Calu3 (cell line): ENCODE measurements at places on chromosomes 11 and 22. TPM values are rescaled to one million over a fixed set of nuclear protein-coding genes. Genes with fewer than 3 reads are reported as not detected.

GRCh38 chr11:61871158-61871597, 20.2 kb downstream of the FADS3 start:
- peak; percentile 83 for DNase-seq

DNA sequence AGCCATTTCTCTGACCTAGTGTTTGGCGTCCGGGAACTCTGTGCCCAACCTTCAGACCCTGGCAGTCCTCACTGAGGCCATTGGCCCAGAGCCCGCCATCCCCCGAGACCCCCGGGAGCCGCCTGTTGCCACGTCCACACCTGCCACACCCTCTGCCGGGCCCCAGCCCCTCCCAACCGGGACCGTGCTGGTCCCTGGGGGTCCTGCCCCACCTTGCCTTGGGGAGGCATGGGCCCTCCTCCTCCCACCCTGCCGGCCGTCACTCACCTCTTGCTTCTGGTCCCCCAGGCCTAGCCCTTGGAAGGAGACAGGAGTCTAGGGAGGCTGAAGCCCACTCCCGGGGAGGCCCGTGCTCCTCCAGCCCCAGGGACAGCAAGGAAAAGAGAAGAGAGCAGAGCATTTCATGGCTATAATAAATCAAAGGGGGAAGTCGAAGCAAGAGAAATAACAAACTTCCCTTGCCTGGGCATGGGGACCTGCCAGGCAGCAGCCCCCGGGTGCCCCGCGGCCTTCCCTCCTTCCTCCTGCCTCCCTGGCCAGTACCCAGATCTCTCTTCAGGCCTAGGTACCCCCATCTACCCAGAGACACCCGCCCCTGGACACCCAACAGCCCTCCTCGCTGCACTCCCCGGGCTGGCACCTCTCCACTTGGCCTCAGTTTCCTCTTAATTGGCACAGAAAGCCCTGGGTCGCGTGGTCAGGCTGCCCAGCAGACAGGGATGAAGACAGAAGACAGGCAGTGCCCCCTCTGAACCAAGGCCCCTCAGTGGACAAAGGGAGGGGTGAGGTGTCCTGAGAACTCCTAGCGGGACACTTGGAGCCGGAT, 13.0 kb upstream of the SLC39A13 start:
- no peak for DNase-seq

The OR5A2 gene
- total RNA-seq = not detected in 2 replicates

The STK33 gene
- total RNA-seq = 1.7 and 3.0 TPM in 2 replicates

GRCh38 chr11:13772223-13773046, 104.0 kb downstream of the FAR1 start:
- peak; percentile 49 for DNase-seq

The GRIK4 gene
- 0.12 TPM in 1 of 2 replicates, not detected in the other for total RNA-seq

The SCUBE2 gene
- not detected in 2 replicates for total RNA-seq

- DNase-seq = peak; percentile 63
Measured at GRCh38 chr11:32118025-32118974, 27.4 kb downstream of the RCN1 start.

GRCh38 chr22:26952451-26953011, 295.1 kb downstream of the MIAT start:
- DNase-seq = no peak

DNA sequence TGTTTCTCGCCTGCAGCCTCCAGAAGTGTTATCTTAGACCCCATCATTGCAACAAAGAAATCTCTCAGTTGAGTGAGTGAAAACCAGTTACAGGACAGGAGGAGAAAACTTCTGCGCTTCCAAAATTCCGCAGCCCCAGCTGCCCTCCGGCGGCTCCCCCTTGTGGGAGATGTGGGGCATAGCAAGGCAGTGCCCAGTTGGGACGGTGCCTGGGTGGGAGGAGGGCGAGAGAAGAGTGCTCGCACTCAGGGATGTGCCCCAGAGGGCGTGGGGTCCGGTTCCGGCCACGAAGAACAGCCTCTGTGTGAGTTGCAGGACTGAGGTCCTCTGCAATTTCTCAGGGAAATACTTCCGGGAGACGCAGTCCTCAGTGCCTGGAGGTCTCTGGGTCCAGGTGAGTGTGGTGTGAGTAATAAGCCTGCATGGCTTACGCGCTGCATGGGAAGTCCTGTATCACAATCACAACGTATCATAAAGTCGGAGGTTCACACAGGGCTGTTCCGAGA, 87.0 kb upstream of the BLID start:
- peak; percentile 65 for DNase-seq

DNA sequence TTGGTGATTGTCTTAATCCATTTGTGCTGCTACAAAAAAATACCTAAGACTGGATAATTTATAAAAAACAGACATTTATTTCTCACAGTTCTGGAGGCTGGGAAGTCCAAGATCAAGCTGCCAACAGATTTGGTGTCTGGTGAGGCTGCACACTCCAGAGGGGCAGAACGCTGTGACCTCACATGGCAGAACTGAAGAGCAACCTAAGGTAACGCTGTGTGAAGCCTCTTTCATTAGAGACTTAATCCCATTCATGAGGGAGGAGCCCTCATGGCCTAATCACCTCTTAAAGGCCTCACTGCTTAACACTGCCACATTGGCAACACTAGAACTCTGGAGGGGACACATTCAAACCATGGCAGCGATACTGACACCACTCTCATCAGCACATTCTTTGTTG, 42.7 kb upstream of the BIRC3 start:
- no peak for DNase-seq

- DNase-seq = no peak
Measured at GRCh38 chr22:30413001-30413400, 12.6 kb upstream of the MTFP1 start.

DNA sequence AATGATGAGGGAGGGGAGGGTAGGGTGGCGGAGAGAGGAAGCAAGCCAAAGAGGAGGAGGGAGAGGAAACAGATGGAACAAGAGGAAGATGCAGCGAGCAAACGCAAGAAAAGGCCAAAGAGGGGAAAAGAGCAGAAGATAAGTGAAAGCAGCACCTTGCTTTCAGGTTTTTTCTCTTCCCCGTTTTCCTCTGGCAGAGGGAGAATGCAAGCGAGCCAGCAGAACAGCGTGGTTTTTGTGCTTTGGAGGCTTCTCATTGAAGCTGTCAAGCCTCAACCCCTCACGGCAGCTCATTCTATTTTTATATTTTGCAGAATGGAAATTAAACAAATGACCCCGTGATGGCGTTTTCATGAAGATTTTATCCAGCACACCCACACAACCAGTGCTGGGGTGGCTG, 67.1 kb upstream of the GRAMD1B start:
- no peak for DNase-seq

DNA sequence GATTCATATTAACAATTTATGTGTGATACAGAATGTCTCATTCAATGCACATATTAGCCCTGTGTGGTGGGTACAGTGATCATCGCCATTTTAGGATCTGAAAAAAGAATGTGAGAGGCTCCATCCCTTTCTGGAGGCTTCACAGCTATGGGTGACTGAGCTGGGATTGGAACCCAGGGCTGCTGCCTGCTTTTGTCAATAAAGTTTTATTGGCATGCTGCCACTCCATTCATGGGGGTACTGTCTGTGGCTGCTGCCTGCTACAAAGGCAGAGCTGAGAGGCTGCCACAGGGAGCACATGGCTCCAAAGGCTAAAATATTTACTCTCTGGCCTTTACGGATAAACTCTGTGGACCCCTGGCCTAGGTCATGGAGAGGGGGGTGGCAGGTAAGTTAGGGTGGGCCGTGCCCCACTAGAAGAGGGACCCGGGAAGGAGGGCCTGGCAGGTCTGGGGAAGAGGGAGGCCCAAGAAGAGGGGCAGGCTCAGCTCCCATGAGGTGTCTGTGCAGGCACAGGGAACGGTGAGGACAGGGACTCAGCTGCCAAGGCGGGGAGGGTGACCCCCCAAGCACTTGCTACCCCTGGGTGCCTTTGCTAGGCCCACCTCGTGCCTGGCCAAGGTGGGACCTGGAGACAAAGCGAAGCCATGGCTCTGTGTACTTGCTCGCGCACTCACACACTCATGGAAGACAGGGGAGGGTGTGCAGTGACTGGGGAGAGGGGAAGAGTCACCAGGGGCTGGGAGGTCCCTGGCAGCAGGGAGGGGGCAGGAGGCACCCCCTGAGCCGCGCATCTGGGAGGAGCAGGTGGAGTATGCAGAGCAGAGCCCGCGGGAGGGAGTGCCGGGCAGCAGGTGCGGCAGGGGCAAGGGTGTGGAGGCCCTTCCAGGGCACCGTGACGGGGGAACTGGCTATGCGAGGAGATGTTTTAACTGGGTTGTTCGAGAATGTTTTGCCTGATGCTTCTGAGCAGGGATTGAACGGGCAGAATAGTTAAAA, 335.3 kb downstream of the CTTN start:
- DNase-seq = no peak

DNA sequence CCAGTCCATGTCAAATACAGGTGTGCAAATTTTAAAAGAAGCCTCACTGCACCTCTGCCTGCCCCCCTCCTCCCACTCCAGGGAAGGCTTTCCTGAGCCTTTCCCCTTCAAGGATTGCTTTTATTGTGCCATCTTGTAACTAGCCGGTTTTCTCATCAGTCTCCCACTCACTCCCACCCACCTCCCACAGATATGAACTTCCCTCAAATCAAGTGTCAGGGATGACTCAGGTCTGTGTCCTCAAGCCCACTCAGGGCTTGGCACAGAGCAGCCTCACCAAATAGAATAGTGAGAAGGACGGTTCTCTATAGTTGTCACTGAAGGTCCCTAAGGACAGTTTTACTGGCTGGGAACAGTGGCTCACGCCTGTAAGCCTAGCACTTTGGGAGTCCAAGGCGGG, 43.0 kb downstream of the THAP12 start:
- no peak for DNase-seq

GRCh38 chr11:90840071-90840470, 617.2 kb upstream of the CHORDC1 start:
- no peak for DNase-seq

GRCh38 chr11:31445621-31446020, 63.8 kb downstream of the IMMP1L start:
- no peak for DNase-seq

- peak; percentile 5 for DNase-seq
Measured at GRCh38 chr22:36658900-36659299, 44.7 kb downstream of the CACNG2 start.

The LRRC55 gene
- total RNA-seq = not detected in 2 replicates

The ART5 gene
- not detected in 2 replicates for total RNA-seq

GRCh38 chr22:45096256-45096907, 67.3 kb upstream of the NUP50 start:
- DNase-seq = peak; percentile 72

The MPPED2 gene
- not detected in 2 replicates for total RNA-seq

DNA sequence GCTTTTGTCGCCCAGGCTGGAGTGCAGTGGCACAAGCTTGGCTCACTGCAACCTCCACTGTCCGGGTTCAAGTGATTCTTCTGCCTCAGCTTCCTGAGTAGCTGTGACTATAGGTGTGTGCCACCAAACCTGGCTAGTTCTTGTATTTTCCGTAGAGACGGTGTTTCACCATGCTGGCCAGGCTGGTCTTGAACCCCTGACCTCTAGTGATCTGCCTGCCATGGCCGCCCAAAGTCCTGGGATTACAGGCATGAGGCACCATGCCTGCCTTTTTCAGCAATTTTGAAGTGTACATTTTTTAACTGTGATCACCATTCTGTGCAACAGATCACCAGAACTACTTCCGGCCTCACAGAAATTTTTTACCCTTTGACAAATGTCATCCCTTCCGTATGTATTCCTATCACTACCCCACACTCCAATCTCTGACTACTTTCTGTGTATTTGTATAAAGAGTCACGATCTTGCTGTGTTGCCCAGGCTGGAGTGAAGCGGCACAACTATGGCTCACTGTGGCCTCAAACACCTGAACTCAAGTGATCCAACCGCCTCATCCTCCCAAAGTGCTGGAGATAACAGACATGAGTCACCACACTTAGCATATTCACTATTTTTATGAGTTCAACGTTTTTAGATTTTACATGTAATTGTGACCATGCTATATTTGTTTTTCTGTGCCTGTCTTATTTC, 44.0 kb downstream of the XKR3 start:
- no peak for DNase-seq

The ARHGAP8 gene
- 124 and 127 TPM in 2 replicates for total RNA-seq

The PAX6 gene
- total RNA-seq = 0.24 and 0.87 TPM in 2 replicates
